GM23338 (cell line): ENCODE measurements at places on chromosomes 7 and 10.

GRCh38 chr7:155832581-155832981 lies 20.3 kb upstream of the SHH start:
- no peak overlapping the region for H3K4me3 ChIP-seq
- no peaks in the 10 kb centered on the region for H3K36me3 ChIP-seq
- no peak overlapping the region for H3K27ac ChIP-seq
- DNase-seq: no peak
- H3K27me3 ChIP-seq: no peaks in the 10 kb centered on the region
- no peaks in the 10 kb centered on the region; the same call in 1 of the 2 replicates for H3K4me1 ChIP-seq

DNA sequence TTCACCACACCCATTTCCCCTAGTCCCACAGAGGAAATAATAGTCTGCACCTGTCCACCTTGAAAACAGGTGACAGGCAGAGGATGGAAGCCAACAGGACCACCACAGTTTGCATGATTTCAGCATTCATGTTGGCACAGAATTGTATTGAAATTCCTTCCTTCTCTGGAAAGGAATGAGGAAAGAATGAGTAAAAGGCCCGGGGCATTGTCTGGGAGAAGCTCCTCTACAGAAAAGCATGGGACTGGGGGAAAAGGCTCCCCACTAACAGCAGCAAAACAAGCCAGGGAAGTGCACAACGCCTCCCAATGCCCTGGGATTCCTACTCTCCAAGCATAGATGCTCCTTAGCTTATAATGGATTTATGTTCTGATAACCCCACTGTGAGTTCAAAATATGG lies 28.5 kb upstream of the TOMM7 start:
- no peaks in the 10 kb centered on the region for H3K27me3 ChIP-seq

DNA sequence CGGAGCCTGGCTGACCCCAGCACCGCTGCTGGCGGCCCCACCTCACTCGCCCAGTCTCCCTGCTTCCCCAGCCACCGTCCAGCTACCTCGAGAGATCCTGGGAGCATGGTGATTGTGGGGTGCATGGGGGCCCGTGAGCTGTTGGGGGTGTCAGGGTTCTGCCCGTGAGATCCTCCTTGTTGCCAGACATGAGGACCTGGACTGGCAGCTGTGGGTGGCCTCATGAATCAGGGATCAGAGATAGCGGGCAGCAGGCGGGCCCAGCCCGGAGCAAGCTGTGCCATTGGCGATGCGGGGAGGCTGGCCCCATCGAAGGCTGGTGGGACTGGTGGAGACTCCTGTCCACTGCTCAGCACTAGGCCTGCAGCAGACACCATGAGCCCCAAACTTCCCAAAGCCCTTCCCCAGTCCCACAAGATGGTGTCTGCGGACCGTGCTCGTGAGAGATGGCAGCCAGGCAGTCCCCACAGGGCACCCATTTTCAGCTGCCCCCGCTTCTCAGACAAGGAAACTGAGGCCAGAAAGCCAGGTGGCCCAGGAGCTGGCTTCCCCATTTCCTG lies 75.6 kb downstream of the LHPP start:
- no peak for DNase-seq
- H3K27me3 ChIP-seq: no peaks in the 10 kb centered on the region
- H3K27ac ChIP-seq: no peak overlapping the region
- peaks cover 10% of the 10 kb centered on the region for H3K4me1 ChIP-seq

- H3K4me1 ChIP-seq: no peaks in the 10 kb centered on the region
- no peak overlapping the region for H3K4me3 ChIP-seq
- no peak overlapping the region for H3K27ac ChIP-seq
- DNase-seq: no peak
- H3K27me3 ChIP-seq: no peaks in the 10 kb centered on the region
- no peaks in the 10 kb centered on the region for H3K36me3 ChIP-seq
Observed at GRCh38 chr7:6453734-6454133, 6.0 kb upstream of the DAGLB start.

DNA sequence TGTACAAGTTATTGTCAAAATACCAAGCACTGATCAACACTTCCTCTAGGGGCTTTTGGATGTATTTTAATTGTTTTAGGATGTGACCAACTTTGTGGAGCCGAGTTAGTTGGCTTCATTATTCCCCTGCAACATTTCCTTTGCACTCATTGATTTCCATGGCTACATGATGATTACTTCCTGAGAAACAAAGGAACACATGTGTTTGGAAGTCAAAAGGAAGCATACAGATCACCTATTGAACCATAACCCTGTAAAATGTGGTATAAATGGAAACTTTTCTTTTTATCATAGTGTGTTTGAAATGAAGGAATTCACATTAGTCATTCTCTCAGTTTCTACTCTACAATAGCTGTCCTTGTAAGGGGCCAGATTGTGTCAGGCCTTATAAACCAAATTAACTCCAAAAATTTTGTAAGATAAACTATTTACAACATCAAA lies 32.2 kb upstream of the EXOC6 start:
- no peaks in the 10 kb centered on the region for H3K36me3 ChIP-seq
- H3K27me3 ChIP-seq: no peaks in the 10 kb centered on the region
- H3K4me3 ChIP-seq: no peak overlapping the region
- DNase-seq: no peak
- H3K4me1 ChIP-seq: no peaks in the 10 kb centered on the region

DNA sequence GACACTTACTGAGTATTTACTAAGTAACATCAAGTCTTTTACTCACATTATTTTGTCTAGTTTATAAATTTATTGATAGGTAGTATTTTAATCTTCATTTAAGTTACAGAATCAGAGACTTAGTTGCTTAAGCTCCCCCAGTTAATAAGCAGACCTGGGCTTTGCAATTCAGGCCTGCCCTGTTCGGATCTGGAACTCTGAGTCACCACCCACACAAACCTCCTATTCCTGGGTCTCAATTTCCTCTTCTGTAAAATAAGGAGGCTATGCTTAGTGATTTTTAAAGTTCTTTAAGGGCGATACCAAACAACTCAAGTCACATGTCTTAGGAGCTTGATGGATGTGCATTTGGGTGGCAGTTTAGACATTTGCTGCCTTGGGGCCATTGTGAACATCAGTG lies 3.5 kb upstream of the MGAM start:
- H3K27me3 ChIP-seq: no peaks in the 10 kb centered on the region
- no peaks in the 10 kb centered on the region for H3K36me3 ChIP-seq
- no peak for DNase-seq
- no peak overlapping the region for H3K27ac ChIP-seq
- H3K4me3 ChIP-seq: no peak overlapping the region

GRCh38 chr10:70575874-70576802 lies 26.4 kb downstream of the PRF1 start:
- H3K27me3 ChIP-seq: no peaks in the 10 kb centered on the region
- no peak overlapping the region for H3K4me3 ChIP-seq
- no peak overlapping the region for H3K27ac ChIP-seq
- no peaks in the 10 kb centered on the region for H3K4me1 ChIP-seq
- no peaks in the 10 kb centered on the region for H3K36me3 ChIP-seq

- H3K36me3 ChIP-seq: no peaks in the 10 kb centered on the region
- H3K27me3 ChIP-seq: no peaks in the 10 kb centered on the region
- no peaks in the 10 kb centered on the region for H3K4me1 ChIP-seq
- no peak within 1 kb of the TSS for H3K4me3 ChIP-seq
Observed at GRCh38 chr7:128240696-128241386, at the start of gene LEP. Gene LEP (plus strand): TSS chr7:128241278. CDS start chr7:128252019, 10,741 bp downstream.

DNA sequence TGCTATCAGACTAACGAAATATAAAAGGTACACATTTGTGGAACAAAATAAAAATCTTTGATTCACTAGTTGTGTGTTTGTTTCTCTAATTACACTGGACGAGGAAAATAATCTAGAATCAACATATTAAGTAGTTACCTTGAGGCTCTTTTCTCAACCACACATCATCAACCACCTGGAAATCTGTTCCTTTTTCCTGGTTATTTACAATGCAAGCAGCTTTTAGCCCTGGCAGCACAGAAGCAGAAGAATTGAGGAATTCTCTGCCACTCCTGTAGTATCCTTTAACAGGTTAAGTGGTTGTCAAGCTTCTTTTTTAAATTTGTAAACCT lies 23.7 kb downstream of the NUP42 start:
- peak overlapping the region; percentile 64 for H3K4me3 ChIP-seq
- DNase-seq: no peak
- peaks cover 5% of the 10 kb centered on the region; the same call in 1 of the 2 replicates for H3K27me3 ChIP-seq
- peaks cover 10% of the 10 kb centered on the region for H3K4me1 ChIP-seq
- peaks cover 6% of the 10 kb centered on the region for H3K36me3 ChIP-seq

GRCh38 chr10:42988517-42989395 lies 88.1 kb upstream of the RET start:
- no peaks in the 10 kb centered on the region for H3K36me3 ChIP-seq
- no peak for DNase-seq
- no peaks in the 10 kb centered on the region for H3K4me1 ChIP-seq
- no peak overlapping the region for H3K4me3 ChIP-seq
- H3K27ac ChIP-seq: no peak overlapping the region

DNA sequence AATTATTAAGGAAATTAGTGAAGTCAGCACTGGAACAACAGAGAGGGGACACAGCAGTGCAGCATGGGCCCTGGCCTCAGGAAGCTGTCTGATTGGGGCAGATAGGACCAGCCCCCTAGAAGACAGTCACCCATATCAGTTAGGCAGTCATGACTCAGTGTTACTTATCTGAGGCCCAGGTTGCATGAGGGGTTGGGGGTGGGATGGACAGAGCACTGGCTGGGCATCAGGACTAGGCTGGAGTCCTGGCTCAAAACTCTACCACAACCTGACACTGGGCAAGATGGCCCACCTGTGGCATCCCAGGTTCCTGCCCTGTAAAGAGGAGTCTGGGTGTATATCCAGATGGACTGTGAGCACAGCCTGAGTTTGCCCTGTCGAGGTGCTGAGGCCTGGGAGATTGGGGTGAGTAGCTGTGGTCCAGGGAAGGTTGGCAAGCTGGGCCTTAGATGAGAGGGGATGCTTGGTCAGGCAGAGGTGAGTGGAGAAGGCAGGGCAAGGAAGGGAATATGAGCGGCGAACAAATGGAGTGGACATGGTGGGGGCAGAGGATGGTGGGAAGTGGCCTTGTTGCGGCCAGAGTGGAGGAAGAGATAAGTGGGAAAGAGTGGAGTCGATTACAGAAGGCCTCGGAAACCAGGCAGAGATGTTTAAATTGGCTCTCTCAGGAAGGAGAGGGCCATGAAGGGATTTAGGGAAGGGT lies 37.5 kb downstream of the HK1 start:
- H3K27me3 ChIP-seq: no peaks in the 10 kb centered on the region
- peaks cover 60% of the 10 kb centered on the region for H3K4me1 ChIP-seq

DNA sequence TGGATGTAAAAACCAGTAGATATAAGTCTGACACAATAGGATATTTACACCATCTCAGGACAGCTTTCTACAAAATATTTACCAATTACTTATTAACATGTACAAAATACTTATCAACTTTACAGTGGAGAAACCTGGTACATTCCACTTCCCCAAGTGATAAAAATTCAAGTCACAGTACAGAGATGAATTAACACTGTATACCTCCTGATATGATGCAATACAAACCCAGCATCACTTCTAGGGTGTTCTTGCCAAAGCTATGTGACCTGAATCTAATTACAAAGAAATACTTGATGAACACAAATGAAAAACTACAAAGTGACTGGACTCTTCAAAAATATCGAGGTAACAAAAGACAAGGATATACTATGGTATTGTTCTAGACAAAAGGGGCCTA lies 156.4 kb upstream of the FGFR2 start:
- H3K4me1 ChIP-seq: no peaks in the 10 kb centered on the region
- no peaks in the 10 kb centered on the region for H3K27me3 ChIP-seq
- H3K36me3 ChIP-seq: peaks cover 15% of the 10 kb centered on the region

DNA sequence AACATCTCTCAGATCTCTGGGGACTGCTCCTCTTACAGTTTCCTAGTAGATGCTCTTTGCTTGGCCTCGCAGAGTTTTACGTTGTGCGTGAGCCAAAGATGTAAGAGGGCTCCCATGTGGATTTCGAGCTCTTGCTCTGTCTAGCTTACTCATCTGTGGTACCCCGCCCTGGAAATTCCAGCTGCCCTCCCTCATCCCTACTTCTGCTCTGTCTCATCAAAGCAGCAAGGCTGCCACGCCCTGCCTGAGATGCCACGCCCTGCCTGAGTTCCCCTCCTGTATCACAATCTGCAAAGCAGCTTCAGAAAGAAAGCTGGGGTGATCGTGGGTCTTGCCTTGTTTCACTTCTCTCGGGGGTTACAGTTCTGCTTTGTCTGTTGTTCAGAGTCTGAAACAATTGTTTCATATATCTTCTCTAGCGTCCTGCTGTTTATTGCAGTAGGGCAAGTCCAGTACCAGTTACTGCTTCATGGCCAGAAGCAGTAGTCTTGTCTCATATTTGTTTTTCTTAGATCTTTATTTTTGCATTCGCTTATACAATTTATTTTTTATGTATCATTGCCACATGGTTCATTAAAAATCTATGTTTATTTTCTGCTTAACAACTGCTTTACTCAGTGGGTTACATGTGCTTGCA lies 36.1 kb upstream of the CCNY start:
- DNase-seq: no peak
- no peak overlapping the region for H3K27ac ChIP-seq
- H3K36me3 ChIP-seq: no peaks in the 10 kb centered on the region
- H3K27me3 ChIP-seq: no peaks in the 10 kb centered on the region
- H3K4me1 ChIP-seq: no peaks in the 10 kb centered on the region
- no peak overlapping the region for H3K4me3 ChIP-seq

GRCh38 chr7:156998988-156999957 lies 11.2 kb downstream of the MNX1 start:
- no peak overlapping the region for H3K27ac ChIP-seq
- DNase-seq: peak; percentile 58
- no peaks in the 10 kb centered on the region for H3K36me3 ChIP-seq
- H3K4me1 ChIP-seq: peaks cover 35% of the 10 kb centered on the region
- peak overlapping the region; percentile 54 for H3K4me3 ChIP-seq

DNA sequence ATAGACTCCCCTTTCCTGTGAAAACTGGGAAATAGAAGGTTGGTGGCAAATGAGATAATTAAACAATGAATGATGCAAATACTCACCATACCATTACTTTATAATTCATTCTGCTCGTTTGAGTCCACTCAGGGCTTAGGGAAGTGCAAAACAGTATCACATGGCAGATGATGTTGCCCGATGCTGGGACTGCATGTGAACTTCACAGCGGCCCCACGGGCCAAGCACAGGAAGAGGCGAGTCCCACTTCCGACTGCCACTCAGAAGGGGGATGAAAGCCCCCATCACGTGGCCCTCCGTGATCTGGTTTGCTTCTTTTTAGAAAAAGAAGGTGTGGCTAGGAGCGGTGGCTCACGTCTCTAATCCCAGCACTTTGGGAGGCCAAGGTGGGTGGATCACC lies 71.5 kb downstream of the PRPF18 start:
- H3K4me3 ChIP-seq: no peak overlapping the region
- no peaks in the 10 kb centered on the region; the same call in 1 of the 2 replicates for H3K4me1 ChIP-seq
- H3K27me3 ChIP-seq: no peaks in the 10 kb centered on the region
- H3K27ac ChIP-seq: no peak overlapping the region
- DNase-seq: no peak

- H3K27ac ChIP-seq: no peak overlapping the region
- no peak overlapping the region for H3K4me3 ChIP-seq
- peaks cover 22% of the 10 kb centered on the region for H3K27me3 ChIP-seq
- H3K4me1 ChIP-seq: no peaks in the 10 kb centered on the region
- no peak for DNase-seq
- H3K36me3 ChIP-seq: no peaks in the 10 kb centered on the region
Observed at GRCh38 chr10:117001144-117001543, 3.8 kb downstream of the SHTN1 start.

GRCh38 chr10:132410056-132410778 lies 13.2 kb downstream of the PWWP2B start:
- H3K27ac ChIP-seq: no peak overlapping the region
- no peaks in the 10 kb centered on the region for H3K27me3 ChIP-seq
- H3K4me3 ChIP-seq: no peak overlapping the region
- no peak for DNase-seq
- H3K36me3 ChIP-seq: no peaks in the 10 kb centered on the region

- DNase-seq: no peak
- no peak overlapping the region for H3K4me3 ChIP-seq
- H3K4me1 ChIP-seq: no peaks in the 10 kb centered on the region
- no peak overlapping the region for H3K27ac ChIP-seq
Observed at GRCh38 chr7:79930604-79931003, 204.0 kb upstream of the GNAI1 start.
